ENCODE measurements at places on chromosomes 5 and 9.

GRCh38 chr5:149237662-149238061, 34.0 kb upstream of the AFAP1L1 start:
- no peak for DNase-seq

GRCh38 chr5:135462304-135462703, 10.2 kb upstream of the TIFAB start:
- DNase-seq: no peak

DNA sequence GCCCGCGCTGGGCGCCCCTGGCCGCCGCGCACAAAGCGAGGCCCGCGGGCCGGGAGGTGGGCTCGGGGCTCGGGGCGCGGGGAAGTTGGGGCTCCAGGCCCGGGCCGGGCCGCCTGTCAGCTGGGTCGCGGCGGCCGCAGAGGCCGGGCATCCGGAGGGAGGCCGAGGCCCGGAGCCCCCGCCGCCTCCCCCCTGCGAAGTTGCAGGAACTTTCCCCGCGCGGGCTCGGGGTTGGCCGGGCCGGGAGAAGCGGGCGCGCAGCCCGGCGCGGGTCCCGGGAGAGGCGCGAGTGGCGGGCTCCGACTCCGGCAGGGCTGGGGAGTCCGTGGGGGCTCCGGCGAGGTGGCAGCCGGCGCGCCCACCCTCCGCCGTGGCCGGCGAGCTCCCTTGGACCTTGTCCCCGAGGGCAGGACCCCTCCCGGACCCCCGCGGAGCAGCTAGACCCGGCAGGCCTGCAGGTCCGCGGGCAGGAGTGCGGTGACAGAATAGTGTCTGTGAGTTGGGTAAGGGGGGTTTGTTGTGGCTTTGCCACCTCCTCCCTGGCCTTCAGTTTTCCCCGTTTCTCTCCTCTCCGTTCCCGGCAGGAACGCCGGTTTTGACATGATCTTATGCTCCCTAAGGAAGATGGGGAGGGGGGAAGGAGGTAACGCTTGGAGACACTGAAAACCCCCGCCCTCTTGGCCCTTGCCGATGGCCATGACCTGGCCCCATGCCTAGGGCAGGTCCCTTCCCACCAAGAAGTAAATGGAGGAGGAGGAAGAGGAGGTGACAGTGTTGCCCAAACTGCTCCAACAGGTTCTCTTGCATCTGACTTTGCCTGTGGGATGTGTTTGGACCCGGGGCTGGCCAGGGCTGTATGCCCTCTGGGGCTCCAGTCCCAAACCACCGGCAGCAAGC, 942 bp downstream of the PHF2 start:
- no peak for DNase-seq

DNA sequence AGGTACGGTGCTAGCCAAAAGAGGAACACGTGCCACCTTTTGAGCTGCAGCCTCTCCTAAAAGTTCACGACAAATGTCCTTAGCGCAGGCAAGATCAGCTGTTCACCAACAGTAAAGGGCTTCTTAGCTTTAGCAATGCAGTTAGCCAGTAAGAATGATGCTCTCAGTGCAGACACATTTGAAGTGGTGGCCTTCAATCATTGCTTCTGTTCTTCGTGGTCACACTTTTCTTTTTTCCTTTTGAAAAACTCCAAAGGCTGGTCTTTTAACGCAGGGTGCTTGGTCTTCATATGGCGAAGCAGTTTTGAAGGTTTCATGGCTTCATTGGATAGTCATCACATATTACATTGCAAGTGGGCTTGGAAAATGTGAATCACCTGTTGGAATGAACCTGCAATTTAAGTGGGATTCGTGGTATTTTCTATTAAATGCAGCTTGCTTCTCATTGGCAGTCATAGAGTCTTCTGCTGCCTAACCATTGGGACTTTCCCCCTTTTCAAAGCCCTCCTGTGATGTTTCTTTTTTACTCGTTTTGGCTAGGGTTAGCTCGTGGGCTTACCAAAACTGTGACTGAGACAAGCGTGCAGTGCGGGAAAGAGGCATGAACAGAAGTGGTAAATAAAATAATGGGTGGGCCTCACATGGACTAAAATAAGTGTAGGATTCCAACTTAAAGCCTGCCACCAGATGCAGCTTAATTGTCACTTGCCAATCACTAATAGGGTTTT, 100.9 kb downstream of the MRPL36 start:
- DNase-seq: no peak

- DNase-seq: no peak
These were observed 101.2 kb downstream of the LIX1 start for GRCh38 chr5:97041239-97041638.

DNA sequence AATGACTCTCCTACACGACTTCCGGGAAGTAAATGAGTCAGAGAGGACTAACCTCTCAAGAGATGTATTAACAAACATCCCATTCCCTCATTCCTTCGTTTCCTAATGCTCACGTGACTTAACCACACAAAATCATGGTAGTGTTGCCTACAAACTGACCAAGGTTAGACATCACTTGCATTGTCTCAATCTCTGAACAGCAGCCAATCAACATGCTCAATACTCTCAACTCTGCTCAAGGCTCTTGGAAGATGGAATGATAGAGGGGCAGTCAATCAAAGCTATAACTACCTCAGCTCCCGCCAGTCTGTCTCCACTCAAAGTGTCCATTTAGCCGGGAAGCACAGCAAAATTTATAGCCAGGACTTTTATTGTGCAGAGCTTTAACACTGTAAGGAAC, 143.8 kb upstream of the PIK3R1 start:
- DNase-seq: no peak
